ENCODE measurements at places on chromosomes 4 and X. TPM values are rescaled to one million over a fixed set of nuclear protein-coding genes. Genes with fewer than 3 reads are reported as not detected.

- H3K27ac ChIP-seq = no peak overlapping the region
- no peak overlapping the region for H3K4me3 ChIP-seq
- H3K36me3 ChIP-seq = no peaks in the 10 kb centered on the region
- H3K4me1 ChIP-seq = peaks cover 9% of the 10 kb centered on the region
Observed at GRCh38 chrX:130877892-130878341, 25.1 kb downstream of the ENOX2 start.

- H3K27me3 ChIP-seq = no peaks in the 10 kb centered on the region
- no peak overlapping the region for H3K4me3 ChIP-seq
- DNase-seq = no peak
- no peaks in the 10 kb centered on the region for H3K4me1 ChIP-seq
Observed at GRCh38 chrX:71438750-71439149, 72.6 kb downstream of the TAF1 start.

DNA sequence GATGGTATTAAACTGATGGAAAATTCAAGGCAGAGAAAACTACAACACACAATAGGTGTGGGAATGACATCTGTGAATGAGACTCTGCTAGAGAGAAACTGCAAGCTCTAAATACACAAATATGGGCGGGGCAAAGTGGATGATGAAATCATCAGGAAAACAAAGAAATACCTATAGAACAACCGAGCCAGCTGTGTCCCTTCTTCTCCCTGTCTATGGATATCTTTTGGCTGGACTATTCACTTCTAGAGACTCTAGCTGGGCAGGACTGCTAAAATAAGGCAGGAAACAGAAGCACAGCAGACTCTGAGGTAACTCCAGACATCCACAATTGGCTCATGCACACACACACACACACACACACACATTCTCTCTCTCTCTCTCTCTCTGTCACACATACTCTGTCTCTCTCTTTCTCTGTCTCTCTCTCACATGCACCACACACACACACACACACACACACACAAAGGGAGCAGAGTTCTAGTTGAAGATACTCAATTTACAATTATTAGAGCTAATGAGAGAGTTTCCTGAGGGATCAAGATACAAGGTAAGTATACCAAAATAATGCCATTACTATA lies 27.2 kb upstream of the EDNRA start:
- no peaks in the 10 kb centered on the region for H3K4me1 ChIP-seq
- H3K27me3 ChIP-seq = no peaks in the 10 kb centered on the region
- H3K27ac ChIP-seq = no peak overlapping the region

GRCh38 chrX:115948018-115948923 lies 222.3 kb upstream of the AGTR2 start:
- H3K27ac ChIP-seq = no peak overlapping the region
- no peaks in the 10 kb centered on the region for H3K4me1 ChIP-seq
- H3K27me3 ChIP-seq = no peaks in the 10 kb centered on the region
- H3K4me3 ChIP-seq = no peak overlapping the region

- H3K4me1 ChIP-seq = no peaks in the 10 kb centered on the region
- no peaks in the 10 kb centered on the region for H3K36me3 ChIP-seq
- no peak overlapping the region for H3K27ac ChIP-seq
- no peak overlapping the region for H3K4me3 ChIP-seq
- no peaks in the 10 kb centered on the region for H3K27me3 ChIP-seq
Observed at GRCh38 chrX:2962381-2962780, 33.2 kb upstream of the ARSD start.

The HEPH gene
- total RNA-seq = 9.8 TPM

- H3K27ac ChIP-seq = no peak overlapping the region
- DNase-seq = no peak
- H3K4me1 ChIP-seq = no peaks in the 10 kb centered on the region
- H3K27me3 ChIP-seq = no peaks in the 10 kb centered on the region
- H3K36me3 ChIP-seq = no peaks in the 10 kb centered on the region
Observed at GRCh38 chrX:111164728-111165127, 68.7 kb downstream of the PAK3 start.

GRCh38 chr4:75653845-75654503 lies 19.2 kb downstream of the G3BP2 start:
- H3K27me3 ChIP-seq = no peaks in the 10 kb centered on the region
- DNase-seq = no peak
- no peak overlapping the region for H3K27ac ChIP-seq

The RIBC1 gene
- total RNA-seq = 0.34 TPM

The CRLF2 gene
- not detected for total RNA-seq

GRCh38 chr4:111464251-111465045 lies 680.8 kb upstream of the FAM241A start:
- no peak for DNase-seq
- H3K27me3 ChIP-seq = no peaks in the 10 kb centered on the region
- H3K27ac ChIP-seq = no peak overlapping the region
- no peak overlapping the region for H3K4me3 ChIP-seq
- no peaks in the 10 kb centered on the region for H3K36me3 ChIP-seq
- H3K4me1 ChIP-seq = no peaks in the 10 kb centered on the region
